Fibroblast of the aortic adventitia (primary cell): ENCODE measurements at places on chromosomes 12 and 14.

GRCh38 chr14:39241637-39242036 lies 7.9 kb downstream of the MIA2 start:
- no peak for DNase-seq

DNA sequence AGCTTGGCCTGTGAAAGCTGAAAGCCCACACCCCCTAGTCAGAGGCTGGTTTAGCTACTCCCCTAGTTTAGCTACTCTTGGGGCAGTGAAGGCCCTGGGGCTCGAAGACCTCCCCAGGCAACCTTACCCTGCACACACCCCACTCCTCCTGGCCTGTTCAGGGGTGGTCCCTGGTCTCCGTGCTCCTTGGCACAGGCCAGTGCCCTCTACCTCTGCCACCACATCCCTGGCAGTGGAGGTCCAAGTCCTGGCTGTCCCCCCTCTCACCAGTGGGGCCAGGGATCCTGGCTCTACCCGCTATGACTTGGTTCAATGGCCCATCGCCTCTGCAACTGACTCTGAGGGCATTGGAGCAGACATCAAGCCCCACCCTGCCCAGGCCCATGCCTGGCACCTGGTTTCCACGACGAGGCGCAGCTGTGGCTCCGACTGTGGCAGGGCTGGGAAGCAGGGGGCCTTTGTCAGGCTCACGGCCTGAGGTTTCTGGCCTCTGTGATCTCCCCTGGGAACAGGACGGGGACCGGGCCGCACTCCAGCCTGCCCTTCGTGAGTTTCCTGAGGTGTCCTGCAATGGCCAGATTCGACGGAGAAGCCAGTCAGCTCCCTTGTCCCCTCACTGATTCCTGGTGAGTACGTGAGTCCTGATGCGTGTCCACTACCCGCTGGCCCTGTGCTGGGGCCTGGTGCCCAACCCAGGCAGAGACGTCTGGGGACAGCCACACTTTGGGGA lies 5.7 kb downstream of the TMEM121 start:
- no peak for DNase-seq

DNA sequence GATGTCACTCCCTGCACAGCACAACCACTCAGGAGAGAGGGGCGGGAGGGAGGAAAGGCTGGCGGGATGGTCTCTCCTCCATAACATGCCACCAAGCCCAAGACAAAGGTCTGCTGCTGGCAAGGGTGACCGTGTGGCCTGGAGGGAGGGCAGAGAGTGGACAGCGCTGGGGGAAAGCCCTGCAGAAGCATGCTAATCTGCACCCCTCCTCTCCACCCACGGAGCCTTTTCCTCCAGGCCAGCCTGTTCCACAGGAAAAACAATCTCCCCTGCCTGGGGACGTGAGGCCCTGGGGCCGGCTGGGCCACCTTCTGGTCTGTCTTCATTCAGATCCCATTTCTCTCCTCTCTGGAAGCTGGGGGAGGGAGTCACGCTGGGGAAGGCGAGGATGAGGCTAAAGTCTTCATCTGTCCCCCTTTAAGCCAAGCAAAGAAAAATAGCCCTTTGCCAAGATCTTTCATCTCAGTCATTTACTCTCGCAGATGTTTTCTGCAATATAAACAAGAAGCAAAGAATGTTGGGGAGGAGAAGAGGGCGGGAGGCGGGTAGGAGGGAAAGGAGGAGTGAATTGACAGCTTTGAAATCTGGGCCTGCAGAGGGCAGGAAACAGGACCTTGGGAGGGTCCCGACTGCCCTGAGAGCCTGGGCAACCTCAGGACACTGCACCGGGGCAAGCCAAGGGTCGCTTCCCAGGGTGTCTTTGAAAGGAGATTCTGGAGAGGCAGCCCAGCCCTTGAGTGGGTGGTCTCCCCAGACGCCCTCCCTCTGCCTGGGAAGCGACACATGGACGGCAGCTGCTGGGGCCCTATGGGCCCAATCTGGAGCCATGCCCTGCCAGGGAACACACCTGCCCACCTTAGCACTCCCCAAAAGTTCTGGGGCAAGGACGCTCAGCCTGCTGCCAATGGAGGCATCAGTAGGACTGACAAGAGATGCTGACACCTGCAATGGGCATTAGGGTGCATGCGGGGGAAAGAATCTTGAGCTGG lies 133.6 kb downstream of the ZFP36L1 start:
- DNase-seq: no peak

- no peak for DNase-seq
These were observed 202.8 kb downstream of the MED13L start for GRCh38 chr12:116074686-116075085.

- DNase-seq: no peak
These were observed 359.7 kb downstream of the AACS start for GRCh38 chr12:125424909-125425308.
